NCI-H1092 treated with DMSO at 0.1 percent for 48 hours (cell line): ENCODE measurements at places on chromosomes 7 and 10.
A peak's percentile ranks its signal among the peaks of the same experiment; 100 is the strongest.

- DNase-seq, result no peak
Observed at GRCh38 chr10:27724287-27724686, 21.3 kb downstream of the MKX start.

DNA sequence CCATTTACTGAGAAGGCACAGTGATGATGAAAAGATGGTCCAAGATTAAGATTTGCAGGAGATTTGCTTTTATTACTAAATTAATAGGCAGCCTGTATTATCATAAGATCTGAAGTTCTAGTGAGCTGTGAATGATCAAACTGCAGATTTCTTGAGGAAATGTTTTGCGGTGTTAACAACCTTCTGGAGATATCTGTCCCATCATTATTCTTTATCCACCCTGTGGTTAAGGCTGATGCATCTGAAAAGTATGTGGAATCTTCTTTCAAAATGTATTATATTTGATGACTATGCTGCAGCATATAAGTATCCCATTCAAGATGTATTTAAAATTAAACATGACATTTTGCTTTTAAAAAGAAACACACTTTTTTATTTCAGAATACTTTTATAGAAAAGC, 150.3 kb downstream of the POLR1F start:
- DNase-seq, result no peak

- no peak for DNase-seq
Observed at GRCh38 chr7:102169651-102170392, 116.8 kb upstream of the SH2B2 start.

DNA sequence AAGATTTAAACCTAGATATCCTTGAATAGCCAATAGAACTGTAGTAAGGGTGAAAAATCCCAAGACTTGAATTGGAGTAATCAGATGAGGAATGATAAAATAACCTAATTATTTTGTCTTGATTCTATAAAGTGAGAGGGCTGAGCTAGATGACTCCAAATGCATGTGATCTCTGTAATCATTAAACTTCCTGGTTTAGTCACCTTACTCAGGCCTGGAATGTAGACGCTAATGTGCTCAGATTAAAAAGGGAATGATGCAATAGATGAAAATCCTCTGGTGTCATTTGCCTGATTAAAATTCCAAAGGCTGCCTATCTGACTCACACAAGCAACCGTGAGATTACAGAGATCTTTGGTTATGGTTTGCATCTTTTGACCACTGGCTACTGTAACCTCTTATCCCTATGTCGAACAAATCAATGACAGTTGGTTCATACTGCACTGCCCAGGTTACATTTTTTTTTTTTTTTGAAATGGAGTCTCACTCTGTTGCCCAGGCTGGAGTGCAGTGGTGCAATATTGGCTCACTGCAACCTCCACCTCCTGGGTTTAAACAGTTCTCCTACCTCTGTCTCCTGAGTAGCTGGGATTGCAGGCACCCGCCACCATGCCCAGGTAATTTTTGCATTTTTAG, 2.9 kb upstream of the HKDC1 start:
- DNase-seq, result no peak

GRCh38 chr10:1923586-1923985, 186.3 kb upstream of the ADARB2 start:
- DNase-seq, result no peak

DNA sequence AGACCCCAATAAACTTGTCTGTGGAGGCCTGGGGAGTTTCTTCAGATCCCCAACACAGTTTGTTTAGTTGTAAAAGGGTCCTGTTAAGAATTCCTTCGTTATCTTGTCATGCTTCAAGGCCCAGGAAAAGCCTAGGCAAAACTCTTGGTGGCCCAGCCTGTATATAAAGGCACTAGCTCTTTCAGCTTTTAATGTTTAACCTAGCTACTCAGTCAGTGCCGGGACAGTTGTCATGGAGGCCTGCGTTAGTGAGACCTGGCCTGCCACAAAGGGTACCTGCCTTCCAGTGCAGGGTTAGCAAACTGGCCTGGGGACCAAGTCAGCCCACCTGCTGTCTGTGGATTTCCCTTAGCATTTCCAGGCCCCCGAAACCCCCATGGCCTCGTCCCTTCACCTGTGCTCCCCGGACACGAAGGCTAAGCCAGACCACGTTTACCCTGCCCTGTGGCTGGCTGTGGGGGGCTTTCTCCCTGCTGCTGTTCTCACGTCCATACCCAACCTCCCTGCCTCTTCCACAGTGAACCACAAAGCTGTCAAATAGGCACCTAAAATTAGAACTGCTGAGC, 96.9 kb upstream of the PPP2R2D start:
- no peak for DNase-seq

DNA sequence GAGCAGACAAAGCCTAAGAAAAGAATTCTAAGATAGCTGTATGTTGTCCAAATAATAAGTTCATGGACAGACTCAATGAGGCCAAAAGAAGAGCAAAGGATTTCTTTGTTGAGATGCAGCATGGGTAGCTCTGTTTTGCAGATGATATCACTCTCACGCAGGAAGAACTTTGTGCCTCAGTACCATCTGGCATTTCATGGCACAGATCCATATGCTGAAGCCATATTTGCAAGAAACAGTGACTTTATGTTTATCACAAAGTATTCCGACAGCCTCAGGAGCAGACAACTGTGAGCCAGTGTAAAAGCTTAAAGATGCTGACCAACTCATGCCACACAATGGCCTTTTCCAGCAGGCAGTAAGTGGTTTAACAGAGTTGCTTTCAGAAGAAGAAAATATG, 45.5 kb upstream of the RNF148 start:
- DNase-seq, result no peak

DNA sequence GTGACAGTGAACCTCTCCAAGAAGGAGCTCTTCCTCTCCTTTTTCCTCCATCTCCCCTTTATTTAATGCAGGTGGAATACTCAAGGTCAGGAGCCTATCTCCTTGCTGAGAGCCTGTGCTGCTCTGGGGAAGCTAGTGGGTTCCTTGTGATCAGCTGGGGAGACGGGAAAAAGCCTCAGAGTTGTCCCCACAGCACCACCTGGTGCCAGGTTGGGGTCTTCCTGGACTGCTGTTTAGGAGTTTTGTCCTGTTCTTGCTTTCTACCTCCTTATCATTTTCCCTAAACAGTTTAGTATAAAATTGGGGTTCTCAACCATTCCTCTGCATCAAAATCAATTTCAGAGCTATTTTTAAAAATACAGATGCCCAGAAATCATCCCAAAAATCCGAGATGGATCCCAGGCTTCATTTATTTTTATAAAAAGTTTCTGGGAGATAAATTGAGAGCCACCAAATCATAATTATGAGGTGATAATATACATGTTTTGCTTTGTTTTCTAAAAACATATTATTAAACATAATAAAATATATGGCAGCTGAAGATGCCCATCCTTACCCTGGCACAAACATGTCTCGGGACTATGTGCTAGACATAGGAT, 44.3 kb downstream of the MACC1 start:
- DNase-seq, result peak; percentile 69
